ENCODE measurements at places on chromosomes 6 and 20. TPM values are rescaled to one million over a fixed set of nuclear protein-coding genes. Genes with fewer than 3 reads are reported as not detected.

The OR2J3 gene
- not detected for total RNA-seq

The RIMS1 gene
- under 0.01 TPM for total RNA-seq

The MOXD1 gene
- total RNA-seq, result 18.9 TPM

The SAMD3 gene
- total RNA-seq, result not detected

The PACRG gene
- total RNA-seq, result 0.34 TPM

The SNAP25 gene
- total RNA-seq, result 2.3 TPM

The SYNDIG1 gene
- 0.15 TPM for total RNA-seq
